ENCODE measurements at places on chromosomes 1 and 21.

DNA sequence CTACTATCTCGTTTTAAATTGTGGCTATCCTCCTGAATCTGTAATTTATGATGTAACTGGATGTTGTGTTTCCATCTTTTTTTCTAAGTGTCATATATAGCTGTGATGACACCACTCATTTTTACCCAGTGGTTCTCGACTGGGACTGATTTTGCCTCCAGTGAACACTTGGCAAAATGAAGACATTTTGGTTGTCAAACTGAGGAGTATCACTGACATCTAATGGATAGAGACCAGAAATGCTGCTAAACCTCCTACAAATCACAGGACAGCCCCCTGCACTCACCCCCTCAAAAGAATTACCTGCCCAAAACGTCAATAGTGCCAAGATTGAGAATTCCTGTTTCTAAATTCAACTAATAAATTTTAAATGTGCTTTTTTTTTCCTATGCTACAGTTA, 1.9 kb downstream of the TRMT13 start:
- no peak for DNase-seq

GRCh38 chr1:40392221-40392620, 18.7 kb downstream of the SMAP2 start:
- no peak for DNase-seq

- no peak for DNase-seq
These were observed 55.3 kb downstream of the SEC16B start for GRCh38 chr1:177914603-177915002.

- no peak for DNase-seq
These were observed 221.8 kb upstream of the ESRRG start for GRCh38 chr1:216944864-216945510.

DNA sequence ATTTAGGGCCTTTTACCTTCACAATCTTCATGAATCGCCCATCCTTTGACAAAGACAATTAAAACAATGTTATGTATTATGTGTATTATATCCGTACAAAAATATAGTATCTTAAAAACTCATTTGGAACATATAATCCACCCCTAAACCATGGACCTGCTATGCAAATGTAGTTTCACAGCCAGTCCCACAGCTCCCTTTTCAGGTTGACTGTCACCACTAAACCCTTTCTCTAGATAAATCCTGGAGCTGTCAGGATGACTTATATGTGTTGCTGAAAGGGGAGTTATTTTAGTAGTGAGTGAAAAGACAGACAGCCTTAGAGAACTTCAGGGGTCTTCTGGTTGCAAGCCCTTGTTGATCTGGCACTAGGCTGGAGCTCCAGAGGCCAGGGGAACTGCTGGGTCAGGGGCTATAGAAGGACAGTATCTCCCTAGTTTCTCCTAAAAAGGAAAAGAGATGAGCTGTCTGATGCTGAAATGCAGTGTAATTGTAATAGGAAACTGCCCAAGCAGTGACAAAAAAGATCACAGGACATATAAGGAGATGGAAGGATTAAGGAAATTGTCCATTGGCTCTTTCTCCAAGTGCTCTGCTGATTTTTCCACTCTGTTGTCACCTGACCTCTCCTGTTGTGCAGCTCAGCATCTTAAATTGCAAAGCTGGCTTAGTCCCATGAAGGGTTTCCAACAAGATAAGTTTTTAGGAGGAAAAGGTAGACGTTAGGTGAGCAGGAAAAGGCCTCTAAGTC, 127.7 kb downstream of the S1PR1 start:
- DNase-seq: no peak

GRCh38 chr21:37603129-37603528, 236.6 kb downstream of the DYRK1A start:
- no peak for DNase-seq

All from activated gamma-delta T cell treated with anti-CD3 and anti-CD28 coated beads, Interleukin-2, amount 50 U/mL, for 16 hours (primary cell).